ENCODE measurements at places on chromosomes 2 and 18. TPM values are rescaled to one million over a fixed set of nuclear protein-coding genes. Genes with fewer than 3 reads are reported as not detected.

ZNF513 gene
- 14.2 TPM for polyA plus RNA-seq

TMEM163 gene
- 0.86 TPM for polyA plus RNA-seq

TEX44 gene
- not detected for polyA plus RNA-seq

ANTXR1 gene
- 123 TPM for polyA plus RNA-seq

CCDC178 gene
- 0.19 TPM for polyA plus RNA-seq

ALKAL2 gene
- polyA plus RNA-seq: 1.5 TPM

MAT2A gene
- polyA plus RNA-seq: 233 TPM

UGT1A4 gene
- not detected for polyA plus RNA-seq

PER2 gene
- 4.1 TPM for polyA plus RNA-seq

SMARCAL1 gene
- 18.9 TPM for polyA plus RNA-seq

FN1 gene
- 410 TPM for polyA plus RNA-seq

AP1S3 gene
- polyA plus RNA-seq: 0.75 TPM

SPC25 gene
- polyA plus RNA-seq: 7.5 TPM

CCDC141 gene
- polyA plus RNA-seq: 79.4 TPM

IL36B gene
- polyA plus RNA-seq: not detected

LDLRAD4 gene
- polyA plus RNA-seq: 9.3 TPM

NETO1 gene
- polyA plus RNA-seq: not detected

PPM1G gene
- 53.7 TPM for polyA plus RNA-seq

COBLL1 gene
- polyA plus RNA-seq: 6.4 TPM

ABCB11 gene
- not detected for polyA plus RNA-seq

C18orf63 gene
- not detected for polyA plus RNA-seq

All from forelimb muscle (tissue), 1 donor.